LoVo (cell line): ENCODE measurements at places on chromosomes 1 and 21.

DNA sequence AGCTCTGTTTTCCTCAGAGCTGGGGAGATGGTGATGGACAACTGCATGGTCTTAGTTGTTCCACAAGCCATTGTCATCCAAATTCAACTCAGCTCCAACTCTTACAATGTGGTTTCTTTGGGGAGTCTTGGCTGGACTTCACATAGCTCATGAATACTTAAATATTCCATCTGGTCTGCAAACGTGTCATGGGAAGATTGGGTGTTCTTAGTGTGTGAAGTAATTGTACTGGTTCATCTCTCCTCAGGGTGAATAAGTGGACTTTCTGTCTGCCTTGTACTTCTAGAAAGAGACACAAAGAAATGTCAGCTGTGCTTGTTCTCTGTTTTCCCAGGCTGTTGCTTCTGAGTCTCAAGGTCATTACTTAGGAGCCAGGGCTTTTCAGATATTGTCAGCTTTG is 106.6 kb downstream of the VPS13D start:
- DNase-seq, result no peak

- DNase-seq, result no peak
Observed at GRCh38 chr1:185360714-185361113, 43.7 kb upstream of the IVNS1ABP start.

DNA sequence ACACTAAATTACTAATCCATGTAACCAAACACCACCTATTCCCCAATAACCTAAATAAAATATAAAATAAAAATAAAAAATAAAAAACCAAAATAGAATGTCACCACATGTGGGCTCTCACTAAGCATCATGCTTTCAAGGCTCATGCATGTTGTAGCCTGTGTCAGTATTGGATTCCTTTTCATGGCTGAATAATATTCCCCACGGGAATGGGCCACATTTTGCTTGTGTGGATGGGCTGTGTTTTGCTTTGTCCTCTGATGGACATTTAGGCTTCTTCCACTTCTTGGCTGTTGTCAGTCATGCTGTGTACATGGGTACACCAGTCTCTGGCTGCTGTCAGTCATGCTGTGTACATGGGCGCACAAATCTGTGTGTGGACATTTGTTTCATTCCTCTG is 3.2 kb downstream of the KRTAP10-6 start:
- no peak for DNase-seq

GRCh38 chr1:198967566-198967965 is 328.7 kb downstream of the PTPRC start:
- DNase-seq, result no peak

GRCh38 chr1:88488237-88488636 is 195.8 kb upstream of the PKN2 start:
- DNase-seq, result peak; percentile 1

DNA sequence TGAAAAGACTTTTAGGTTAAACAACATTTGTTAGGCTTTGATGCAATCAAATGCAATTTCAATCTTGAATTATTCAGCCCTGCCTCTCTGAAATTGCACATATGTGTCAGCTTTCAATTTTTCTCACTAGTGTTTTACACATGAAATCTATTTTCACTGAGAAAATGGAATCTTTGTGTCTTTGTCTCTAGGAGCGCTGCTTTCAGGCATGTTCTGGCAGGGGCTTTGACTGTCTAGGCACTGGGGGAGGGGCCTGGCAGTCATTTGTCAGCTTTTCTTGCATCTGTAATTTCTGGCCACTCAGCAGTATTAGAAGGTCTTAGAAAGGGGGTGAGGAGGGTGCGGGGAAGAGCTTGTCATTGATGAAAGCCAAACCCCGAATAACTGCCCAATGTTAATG is 264.4 kb downstream of the PTPRC start:
- DNase-seq, result no peak

- DNase-seq, result no peak
Observed at GRCh38 chr1:147162093-147162492, 10.2 kb downstream of the PRKAB2 start.

DNA sequence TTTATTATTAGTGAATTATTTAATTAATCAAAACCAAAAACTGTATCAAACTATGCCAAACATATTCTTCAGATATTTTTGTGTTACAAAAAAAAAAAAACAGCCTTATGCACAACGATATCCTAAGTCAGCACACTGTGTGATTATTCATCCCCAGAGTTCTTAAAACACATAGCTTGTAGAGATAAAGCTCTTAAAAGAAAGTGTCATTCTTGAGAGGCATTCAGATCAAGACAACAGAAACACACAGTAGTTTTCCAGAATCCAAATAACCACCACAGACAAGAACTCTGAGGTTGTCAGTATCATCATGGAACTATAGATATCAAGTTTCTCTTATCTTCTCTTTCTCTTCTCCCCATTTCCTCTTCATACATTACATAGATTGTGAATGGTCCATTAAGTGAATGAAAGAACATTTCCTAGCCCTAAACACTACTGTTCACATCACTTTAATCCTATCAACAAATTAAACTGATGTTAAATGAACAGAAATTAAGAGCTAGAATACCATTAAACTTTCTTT is 13.5 kb downstream of the ZZZ3 start:
- no peak for DNase-seq

GRCh38 chr21:42019101-42019605 is 9.0 kb upstream of the ZBTB21 start:
- DNase-seq, result no peak

DNA sequence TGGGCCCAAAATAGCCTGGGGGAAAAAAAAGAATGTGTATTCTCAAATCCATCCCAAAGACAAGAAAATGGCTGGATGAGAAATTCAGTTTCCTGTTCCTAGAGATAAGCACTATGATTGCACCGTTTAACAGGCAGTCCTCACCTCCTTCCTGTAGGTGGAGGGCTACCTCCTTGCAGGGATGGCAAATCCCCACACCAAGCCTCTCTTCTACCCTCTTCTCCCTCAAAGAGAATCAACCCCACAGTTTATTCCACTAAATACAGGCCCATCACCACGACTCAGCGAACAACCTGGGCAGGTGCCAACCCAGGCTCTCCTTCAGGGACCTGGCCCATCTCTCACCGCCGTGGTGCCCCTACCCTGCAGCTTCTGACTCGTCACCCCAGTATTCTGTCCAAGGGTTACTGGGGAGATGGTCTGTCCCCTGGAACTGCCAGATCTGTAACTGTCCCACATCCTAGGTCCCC is 3.4 kb upstream of the CHD5 start:
- DNase-seq, result no peak
